Fibroblast of skin of back (primary cell): ENCODE measurements at places on chromosomes 6 and 20.

DNA sequence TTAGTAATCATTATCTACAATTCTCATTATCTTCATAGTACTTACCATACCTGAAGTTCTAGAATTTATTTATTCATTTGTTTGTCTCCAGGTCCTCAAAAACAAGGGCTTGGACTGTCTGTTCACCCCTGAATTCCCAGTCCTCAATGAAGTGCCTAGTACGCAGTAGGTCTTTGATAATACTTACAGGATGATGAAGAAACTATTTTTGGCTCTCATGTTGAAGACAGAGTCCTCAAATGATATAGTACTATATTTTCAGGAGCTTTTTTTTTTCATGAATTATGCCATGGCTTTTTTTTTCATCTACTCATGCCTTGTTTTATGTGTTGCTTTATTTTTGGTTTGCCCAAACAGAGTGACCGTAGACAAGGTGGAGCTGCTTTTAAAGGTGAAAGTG is 66.5 kb downstream of the NDUFAF5 start:
- DNase-seq: peak; percentile 25

GRCh38 chr20:1576641-1577040 is 19.1 kb upstream of the SIRPD start:
- no peak for DNase-seq

GRCh38 chr6:73606428-73606827 is 47.4 kb downstream of the SLC17A5 start:
- no peak for DNase-seq

DNA sequence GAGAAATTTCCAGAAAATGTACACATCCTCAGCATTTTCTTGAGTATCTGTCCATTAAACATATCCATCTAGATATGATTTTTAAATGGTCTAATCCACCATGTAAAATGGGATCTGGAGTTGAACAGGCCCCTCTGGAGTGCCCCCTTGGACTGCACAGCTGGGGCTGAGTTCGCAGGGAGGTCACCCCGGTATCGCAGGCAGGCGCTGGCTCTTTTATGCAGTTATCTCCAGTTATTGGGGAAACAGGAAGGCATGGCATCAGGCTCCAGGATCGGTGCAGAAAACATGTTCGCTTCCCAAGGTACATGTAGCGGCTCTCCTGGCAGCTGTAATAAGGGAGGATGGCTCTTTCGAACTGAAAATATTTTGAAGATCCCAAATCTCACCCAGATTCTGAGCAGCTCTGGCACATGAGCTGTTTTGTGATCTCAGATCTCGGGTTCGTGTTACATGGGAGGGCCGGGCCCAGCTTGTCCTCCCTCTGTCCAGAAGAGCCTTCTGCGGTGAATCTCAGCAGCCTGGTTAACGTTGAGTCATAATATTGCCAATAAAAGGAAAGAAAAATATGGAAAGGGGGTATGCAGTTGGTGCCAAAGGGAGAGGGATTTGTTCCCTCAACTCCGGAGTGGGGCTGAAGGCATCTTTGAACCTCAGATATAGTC is 167.7 kb downstream of the EYA2 start:
- DNase-seq: no peak

GRCh38 chr6:89562093-89562973 is 76.2 kb downstream of the LYRM2 start:
- peak; percentile 9 for DNase-seq

GRCh38 chr6:1814279-1814678 is 204.6 kb downstream of the FOXC1 start:
- DNase-seq: no peak

DNA sequence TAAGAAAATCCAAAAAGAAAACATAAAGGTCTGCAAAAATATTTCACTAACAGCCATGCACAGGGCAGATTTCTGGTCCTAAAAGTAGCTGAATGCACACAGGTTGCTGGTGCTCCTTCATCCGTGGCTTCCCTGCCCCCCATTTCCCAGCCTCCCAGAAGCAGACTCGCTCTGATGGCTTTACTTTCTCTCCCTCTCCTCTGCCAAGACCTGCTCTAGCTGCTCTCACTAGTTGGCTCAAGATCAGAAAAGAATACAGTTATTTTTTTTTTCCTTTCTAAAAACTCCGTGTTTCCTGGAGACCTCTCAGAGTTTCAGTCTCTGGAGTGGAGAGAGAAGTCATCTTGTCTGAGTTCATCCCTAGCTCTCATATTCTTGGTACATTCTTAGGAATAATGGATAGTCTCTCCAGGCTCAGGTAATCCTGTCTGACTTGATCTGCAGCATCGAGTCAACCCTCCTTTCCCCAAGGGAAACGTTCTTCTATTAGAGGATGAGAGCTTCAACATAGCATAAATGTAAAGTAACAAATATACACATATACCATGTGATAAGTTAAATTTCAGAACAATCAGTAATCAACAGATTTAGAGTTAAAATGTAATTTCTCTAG is 214.2 kb downstream of the TBC1D7 start:
- DNase-seq: no peak

GRCh38 chr6:168834801-168835200 is 393.8 kb downstream of the SMOC2 start:
- no peak for DNase-seq

GRCh38 chr20:50216543-50217206 is 26.0 kb downstream of the CEBPB start:
- DNase-seq: no peak

DNA sequence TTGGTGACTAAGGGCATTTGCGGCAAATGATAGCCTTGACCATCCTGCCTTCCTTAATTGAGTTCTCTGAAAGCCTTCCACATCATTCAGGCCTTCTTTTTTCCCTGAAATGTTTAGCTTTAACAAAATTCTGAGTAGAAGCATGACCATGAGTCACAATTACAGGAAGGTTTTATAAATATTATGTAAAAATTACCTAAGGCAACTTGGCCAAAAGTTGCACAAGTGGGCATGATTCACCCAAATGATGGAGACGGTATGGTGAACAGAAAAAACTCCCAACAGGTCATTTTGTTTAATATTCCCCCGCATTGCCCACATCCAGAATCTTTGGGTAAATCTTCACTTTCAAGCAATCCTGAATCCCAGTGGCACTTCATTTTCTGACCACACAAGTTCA is 37.0 kb downstream of the MC3R start:
- DNase-seq: no peak

GRCh38 chr6:156557911-156558259 is 219.3 kb upstream of the ARID1B start:
- no peak for DNase-seq

DNA sequence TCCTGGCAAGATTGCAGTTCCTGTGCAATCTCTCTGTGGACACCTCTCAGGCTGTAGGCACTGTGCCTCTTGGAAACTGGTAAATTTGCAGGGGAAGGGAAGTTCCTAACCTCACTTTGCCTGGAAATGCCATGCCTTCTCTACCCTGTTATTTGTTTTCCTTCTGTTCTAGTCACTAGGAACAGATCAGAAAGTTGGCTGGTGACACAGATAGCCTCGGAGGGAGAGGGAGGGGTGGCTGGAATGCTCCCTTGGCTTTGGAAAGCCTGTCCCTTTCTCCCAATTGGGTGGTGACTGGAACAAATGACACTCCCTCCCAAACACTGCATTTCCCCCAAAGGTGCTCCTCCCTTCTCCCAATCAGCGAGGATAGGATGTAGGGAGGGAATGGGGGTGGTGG is 131.5 kb upstream of the F13A1 start:
- no peak for DNase-seq

- DNase-seq: peak; percentile 66
Observed at GRCh38 chr6:75272145-75272840, 12.3 kb downstream of the TMEM30A start.

DNA sequence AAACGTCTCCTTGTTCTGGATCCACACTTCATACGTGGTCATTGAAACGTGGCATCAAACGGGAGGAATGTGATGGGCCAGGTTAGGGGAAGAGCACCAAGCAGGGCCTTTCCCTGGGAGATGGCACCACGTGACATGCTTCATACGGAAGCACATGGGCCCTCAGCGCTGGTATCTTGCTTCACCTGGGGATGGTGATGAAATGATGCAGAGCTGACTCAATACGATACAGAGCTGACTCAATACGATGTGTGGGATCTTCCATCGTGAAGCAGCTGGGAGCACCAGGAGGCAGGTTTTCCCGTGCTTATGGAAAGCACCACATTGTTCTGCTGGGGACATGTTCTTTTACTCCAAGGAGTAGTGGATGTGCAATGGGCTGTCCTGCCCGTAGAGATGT is 22.5 kb upstream of the TAGAP start:
- DNase-seq: no peak

- DNase-seq: peak; percentile 74
Observed at GRCh38 chr6:119533603-119534279, 184.2 kb upstream of the MAN1A1 start.

DNA sequence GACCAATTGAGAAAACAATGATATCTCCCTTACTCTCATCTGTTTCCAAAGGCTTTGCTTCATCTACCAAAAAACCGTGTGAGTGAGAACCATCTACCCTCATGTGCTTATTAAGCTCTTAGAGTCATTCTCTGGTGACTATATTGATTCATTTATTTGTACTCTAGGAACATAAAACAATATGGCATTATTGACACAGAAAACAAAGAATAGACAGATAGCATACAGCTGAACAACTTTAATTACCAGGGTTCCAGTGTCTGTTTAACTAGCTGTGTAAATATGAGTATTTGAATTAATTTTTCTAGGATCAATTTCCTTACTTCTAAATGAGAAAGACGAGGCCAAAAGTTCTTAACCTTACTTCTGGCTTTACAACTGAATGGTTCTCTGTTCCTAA is 31.3 kb upstream of the HEY2 start:
- no peak for DNase-seq

- no peak for DNase-seq
Observed at GRCh38 chr20:47027042-47027441, 132.4 kb downstream of the EYA2 start.

DNA sequence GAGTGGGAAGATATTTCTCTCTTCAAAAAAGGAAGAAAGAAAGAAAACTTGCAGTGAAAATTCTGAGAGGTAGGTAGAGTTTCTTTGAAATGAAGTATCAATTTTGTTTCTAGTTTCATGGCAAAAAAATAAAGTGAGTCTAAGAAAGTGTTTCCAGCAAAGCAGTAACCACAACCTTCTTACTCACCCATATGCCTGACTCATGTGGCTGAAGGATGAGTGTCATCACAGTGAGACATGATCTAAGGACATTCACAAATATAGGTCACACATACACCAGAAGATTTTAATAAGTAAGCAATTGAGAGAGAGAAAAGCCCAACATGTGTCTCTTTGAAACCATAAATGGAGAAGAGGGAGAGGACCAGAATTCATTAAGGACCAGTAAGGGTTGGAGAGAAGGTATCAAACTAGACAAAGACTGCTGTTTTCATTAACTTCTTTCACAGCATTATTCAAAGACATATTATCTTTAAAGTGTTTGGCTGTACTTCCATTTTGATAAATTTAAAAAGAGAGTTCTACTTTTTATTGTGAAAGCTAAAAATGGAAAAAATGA is 169.5 kb downstream of the FRK start:
- DNase-seq: peak; percentile 88

DNA sequence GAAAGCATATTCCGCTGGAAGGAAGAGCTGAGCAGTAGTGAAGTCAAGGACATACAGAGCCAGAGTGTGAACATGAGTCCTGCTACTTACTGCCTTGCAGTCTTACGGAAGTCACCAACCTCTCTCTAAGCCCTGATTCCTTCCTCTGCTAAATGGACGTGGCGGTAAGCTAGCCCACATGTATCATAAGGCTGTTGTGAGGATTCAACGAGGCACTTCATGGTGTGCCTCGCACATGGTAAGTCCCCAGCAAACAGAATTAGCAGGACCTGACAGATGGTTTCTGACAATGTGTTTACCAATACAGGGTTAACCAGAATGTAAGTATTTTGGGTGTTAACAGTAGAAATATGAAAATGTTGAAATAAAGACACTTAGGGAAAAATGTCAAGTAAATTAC is 93.2 kb downstream of the IRF4 start:
- no peak for DNase-seq

- no peak for DNase-seq
Observed at GRCh38 chr6:54899442-54899841, 52.9 kb downstream of the FAM83B start.

DNA sequence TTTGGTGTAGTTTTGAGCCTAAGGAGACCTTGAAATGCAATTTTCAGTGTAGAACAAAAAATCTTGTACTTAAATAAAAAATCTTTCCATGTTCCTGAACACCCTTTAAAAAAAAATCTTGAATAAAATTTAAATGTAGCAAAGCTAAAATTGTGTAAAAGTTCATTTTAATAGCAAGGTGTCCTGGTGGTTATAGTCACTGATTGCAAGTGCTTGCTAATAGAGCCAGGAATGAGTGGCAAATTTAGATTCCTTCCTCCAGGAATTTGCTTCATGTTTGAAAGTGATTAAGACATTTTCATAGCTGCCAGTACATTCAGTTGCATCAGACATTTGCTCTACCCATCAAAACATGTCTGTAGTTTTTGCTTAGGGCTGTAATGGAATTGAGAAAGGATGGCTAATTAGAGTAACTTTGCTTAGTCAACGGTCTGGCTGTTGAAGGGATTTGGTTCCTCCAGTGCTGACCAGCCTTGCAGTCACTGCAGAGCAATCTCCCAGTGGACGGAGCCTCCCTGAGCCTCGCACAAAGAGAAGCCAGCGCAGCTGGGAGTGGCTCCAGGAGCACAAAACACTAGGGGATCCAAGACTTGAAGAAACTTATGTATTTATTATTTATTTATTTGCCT is 36.5 kb downstream of the AKAP12 start:
- peak; percentile 91 for DNase-seq

DNA sequence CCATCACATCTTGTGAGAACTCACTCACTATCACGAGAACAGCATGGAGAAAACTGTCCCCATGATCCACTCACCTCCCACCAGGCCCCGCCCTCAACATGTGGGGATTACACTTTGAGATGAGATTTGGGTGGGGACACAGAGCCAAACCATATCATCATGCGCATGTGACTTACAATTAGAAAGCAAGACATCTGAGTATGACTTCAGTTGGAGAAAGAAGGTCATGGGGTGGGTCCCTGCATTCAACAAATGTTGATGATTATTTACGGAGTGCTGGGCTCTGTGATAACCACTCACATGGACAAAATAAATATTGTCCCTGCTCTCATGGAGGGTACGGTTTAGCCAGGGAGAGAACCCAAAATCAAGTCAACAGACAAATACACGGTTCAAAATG is 37.9 kb downstream of the VSTM2L start:
- DNase-seq: no peak

DNA sequence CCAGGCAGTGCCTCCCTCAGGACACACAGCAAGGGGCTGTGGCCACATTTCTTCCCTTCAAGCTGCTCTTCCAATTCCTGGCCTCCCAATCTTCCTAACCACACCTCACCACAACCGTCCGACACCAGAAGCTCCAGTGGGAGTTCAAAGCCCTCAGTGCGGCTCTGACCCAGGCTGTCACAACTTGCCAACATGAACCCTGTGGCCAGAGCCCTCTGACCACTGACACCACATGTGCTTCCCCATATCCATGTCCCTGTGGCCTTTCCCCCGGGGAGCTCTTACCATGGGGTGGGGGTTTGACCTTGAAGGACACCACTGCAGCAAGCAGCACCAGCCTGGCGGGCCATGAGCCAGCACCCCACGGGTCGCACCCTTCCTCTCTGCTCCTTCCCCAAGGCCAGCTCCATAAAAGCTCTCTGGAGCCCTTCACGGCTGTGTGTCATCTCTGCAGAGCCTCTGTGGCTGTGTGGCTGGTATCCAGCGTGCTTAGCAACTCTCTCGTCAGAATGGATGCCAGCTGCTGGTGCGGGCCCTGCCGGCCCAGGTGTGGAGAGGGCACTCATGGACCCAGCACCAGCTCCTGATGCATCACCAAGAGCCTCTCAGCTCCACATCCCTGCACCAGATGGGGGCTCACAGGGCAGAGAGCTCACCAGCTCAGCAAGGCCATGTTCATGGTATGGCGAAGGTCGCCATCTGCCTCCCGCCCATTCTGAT is 106.1 kb downstream of the PSMB1 start:
- no peak for DNase-seq

GRCh38 chr6:70241031-70241430 is 61.9 kb downstream of the COL9A1 start:
- DNase-seq: no peak
